ENCODE measurements at places on chromosomes 12 and 14. TPM values are rescaled to one million over a fixed set of nuclear protein-coding genes. Genes with fewer than 3 reads are reported as not detected.

GRCh38 chr14:103023881-103024473 is 33.4 kb downstream of the CDC42BPB start:
- DNase-seq: no peak

GRCh38 chr12:112347581-112347982 is 34.6 kb downstream of the HECTD4 start:
- no peak for DNase-seq

DNA sequence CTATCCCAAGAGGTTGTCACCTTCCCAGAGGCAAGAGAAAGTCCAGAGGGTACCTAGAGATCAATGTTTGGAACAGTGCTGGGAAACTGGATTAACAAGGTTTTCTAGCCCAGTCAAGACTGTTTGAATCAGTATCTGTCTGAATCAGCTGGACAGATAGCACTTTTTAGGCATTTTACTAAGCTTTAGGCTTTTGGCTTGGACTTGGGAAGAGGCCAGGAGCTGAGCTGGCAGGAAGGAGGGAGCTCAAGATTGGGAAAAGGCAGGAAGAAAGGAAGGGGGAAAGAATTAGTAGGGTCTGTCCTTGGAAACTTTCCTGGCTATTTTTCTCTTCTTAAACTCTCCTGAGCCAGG is 8.3 kb downstream of the IKZF4 start:
- no peak for DNase-seq

DNA sequence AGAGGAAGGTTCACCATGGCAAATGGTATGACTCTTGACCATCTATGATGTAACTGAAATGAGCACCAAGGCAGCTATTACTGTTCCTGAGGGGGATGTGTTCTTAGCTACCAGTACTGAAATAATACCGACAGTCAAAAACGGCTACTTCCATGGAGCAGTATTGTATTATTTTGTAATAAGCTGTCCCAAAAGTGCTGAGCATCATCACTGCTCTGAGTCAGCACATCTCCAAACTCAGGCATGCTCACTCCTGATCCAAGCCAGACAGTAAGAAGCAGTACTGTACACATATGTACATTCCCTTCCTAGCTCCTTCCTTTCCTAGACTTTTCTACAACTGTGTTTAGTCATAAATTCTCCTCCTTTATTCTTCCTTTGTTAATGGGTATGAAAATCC is 8.6 kb downstream of the VTI1B start:
- no peak for DNase-seq

DNA sequence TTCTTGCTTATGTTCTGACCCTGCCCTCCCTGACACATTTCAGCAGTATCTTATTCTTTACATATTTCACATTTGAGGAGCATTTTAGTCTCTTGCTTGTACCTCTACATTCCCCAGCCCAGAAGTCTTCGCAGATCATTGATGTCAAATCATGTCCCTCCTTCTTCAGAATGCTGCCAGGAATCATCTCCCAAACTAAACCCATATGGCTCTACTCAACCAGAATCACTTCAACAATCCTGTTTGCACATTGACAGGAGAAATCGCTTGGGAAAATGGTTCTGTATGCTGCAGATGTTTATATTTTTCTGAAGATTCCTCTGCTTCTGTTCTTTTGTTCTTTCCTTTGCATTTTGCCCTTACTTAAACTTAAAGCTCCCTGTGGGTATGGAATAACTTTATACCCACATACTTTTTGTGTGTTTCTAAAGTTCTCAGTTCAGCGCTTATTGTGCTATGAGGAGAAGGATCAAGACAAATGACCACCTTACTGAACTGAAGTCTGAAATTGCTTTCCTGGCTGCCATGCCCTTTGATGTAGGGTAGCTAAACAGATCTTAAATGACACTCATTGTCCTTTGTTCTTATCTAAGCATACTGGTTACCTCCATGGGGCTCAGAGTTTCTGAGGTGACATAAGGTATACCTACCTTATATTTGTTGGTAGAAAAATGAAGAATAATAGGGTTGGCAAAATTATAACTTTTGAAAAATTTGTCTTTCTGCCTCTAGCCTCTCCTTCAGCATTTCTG is 134.6 kb downstream of the SLC25A21 start:
- no peak for DNase-seq

GRCh38 chr14:62453226-62453625 is 592.0 kb downstream of the KCNH5 start:
- DNase-seq: no peak

DNA sequence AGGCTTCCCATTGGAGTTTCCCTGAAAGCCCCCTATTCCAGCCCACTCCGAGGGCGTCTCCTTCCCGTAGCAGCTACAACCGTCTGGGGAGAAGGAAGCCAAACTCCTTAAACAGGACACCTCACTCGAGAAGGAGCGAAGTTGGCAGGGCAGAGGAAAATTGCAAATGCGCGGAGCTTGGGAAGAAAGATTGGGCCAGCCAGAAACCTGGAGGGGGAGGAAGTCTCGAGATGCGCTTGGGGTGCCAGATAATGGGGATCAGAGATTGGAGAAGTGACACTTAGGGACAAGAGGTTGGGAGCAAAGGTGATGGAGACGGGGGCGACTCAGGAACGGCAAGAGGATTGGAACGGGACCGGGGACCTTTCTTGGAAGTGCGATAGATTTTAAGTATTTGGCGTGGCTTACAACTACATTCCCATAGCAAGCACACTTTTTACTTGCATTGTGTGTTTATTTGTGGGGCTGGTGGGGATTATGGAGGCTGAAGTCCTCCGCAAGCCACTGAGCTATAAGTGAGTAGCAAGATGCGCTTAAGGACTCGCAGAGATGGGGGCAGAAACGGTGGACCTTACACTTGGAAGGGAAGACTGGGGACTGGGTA is 926 bp downstream of the HRK start:
- no peak for DNase-seq

DNA sequence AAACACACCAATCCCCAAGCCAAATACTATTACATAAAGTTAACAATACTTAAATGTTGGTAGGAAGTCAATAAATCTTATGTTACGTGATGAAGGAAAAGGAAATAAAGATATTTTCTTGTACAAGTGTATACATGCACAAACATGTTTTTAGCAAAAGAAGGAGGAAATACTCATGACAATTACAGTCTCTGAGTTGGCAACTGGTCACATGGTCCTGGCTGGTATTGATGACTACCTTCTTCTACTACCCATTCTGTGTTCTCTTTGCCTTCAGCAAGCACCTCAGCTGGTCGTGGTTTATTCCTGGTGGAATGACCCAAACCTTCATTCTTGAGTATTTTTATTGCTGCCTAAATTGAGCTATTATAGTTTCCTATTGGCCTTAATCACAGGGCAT is 84.8 kb downstream of the PLBD1 start:
- DNase-seq: no peak

DNA sequence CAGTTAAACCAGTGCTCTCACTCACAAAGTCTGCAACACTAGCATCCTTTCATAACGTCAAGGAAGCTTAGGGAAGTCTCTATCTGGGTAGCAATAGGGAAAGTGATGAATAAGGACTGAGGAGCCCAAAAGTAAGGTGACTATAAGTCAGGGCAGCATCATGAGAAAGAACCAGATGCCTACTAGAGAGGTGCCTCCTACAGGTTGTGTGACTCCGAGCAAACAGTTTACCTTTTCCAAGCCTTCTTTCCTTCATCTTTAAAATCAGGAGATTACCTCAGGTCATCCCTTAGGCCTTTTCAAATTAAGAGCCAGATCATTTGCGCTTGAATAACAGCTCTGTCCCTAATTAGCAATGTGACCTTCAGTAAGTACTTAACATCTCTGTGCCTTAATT is 40.2 kb downstream of the RTN1 start:
- DNase-seq: no peak

GRCh38 chr14:98474900-98475299 is 797.1 kb downstream of the BCL11B start:
- no peak for DNase-seq

DNA sequence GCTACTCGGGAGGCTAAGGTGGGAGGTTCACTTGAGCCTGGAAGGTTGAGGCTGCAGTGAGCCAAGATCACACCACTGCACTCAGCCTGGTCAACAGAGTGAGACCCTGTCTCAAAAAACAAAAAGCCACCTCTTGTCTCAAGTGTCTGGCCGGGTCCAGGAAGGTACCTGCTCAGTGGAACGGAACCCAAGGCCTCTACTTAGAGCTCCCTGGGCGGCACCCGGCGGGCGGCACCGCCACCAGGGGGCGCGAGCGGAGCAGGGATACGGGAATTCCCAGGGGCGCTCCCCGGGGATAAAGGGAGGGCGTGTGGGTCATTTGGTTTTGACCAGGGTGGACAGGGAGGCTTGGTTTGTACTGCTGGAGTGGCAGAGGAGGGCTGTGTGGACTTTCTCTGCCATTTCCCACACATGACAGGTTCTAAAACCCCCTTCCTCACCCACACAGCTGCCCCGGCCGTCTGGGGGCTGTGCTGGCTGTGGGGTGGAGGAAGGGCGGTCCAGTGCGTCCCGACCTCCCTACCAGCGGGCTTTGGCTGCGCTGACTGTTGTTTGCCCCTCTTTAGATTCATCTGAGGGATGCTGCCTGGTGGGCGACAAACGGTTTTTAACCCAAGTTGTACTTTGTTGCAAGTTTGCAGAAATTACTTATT is 91.4 kb downstream of the SETD3 start:
- peak; percentile 21 for DNase-seq

GRCh38 chr14:104107611-104108569 is 22.4 kb downstream of the ASPG start:
- DNase-seq: no peak

DNA sequence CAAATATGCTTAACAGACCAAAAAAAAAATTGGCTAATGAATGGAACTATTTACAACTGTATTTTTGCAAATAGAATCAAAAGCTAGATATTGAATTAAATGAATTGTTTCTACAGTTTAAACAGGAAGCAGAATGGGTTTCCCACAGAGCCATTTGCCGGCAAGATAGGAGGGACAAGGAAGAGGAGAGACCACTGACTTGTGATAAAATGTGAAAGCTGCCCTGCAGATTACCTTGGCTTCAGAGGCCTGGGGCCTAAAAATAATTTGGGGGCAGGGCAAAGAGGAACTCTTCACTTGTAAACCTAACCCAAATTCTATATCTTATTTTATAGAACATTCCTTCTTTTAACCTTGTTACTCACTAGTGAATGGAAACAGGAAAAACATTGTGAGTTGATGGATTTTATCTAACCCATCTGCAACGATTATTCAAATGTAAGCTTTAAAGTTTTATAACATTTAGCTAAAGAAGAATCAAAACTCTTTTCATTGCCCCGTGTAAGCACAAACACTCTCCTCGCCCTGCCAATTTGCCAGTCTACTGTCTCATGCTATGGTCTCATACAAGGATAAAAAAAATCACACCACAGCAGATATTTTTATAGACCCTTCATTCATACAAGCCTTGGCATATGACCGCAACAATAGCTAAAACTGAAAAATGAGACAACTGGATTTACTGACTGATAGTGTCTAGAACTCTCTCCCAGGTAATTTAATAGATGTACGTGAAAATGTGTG is 49.5 kb upstream of the MDM1 start:
- DNase-seq: no peak

DNA sequence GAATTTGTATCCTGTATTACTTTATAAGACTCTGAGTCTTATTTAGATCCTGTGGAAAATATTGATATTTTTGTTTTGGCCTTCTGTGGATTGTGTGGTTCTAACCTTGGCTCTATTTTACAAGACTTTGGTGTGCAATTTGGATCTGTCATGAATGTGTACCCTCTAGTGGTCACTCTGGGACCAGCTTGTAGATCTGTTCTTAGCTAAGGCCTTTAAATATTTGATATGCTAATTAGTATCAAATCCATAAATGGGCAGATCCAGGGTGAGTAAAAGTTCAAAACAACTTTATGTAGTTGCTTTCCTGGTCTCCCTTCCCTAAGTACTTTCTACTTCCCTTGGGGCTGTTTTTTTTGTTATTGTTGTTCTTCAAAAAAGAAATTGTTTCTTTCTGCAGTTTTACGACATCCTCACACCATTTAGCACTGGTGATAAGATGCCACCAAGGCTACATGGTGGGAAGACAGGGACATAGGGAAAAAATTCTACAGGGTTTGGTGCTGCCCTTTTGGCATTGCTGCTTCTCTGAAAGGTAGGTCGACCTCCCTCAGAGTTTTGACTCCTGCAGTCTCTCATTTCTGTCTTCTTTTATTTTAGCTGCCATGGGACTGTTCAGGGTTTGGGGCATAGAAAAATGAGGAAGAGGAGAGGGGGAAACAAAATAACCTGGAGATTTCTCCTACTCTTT is 238.5 kb downstream of the GPHN start:
- no peak for DNase-seq

DNA sequence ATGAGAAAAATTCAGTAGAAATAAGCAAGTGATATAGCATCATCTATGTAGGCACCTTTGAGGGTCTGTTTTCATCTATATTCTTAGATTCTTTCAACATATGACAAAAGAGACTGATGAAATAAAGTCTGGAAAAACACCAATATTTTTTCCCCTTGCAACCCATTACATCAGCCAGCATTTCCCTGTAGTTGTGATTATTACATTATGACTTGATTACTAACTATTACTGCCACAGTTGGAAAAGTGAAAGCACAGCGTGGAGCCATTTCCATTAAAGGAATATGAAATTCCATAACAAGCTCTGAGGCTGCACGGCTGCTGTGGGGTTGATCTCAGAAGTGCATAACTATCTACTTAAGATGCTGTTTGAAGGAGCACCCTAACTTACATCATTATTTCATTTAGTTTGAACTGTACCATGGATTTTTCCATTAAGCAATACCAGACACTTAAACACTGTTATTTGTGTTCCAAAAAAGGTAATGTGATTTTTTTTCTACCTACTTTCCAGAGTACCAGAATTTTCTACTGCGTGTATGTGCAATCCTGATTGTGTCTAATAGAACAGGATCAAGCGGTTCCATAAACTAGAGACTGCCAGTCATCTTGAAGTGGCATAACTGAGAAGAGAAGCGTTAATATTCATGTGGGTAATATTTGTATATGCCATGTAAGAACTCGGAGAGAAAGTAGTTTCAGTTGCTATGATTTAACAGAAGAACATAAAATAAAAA is 405.5 kb downstream of the MDGA2 start:
- no peak for DNase-seq

GRCh38 chr12:116015525-116015924 is 262.0 kb downstream of the MED13L start:
- DNase-seq: no peak

DNA sequence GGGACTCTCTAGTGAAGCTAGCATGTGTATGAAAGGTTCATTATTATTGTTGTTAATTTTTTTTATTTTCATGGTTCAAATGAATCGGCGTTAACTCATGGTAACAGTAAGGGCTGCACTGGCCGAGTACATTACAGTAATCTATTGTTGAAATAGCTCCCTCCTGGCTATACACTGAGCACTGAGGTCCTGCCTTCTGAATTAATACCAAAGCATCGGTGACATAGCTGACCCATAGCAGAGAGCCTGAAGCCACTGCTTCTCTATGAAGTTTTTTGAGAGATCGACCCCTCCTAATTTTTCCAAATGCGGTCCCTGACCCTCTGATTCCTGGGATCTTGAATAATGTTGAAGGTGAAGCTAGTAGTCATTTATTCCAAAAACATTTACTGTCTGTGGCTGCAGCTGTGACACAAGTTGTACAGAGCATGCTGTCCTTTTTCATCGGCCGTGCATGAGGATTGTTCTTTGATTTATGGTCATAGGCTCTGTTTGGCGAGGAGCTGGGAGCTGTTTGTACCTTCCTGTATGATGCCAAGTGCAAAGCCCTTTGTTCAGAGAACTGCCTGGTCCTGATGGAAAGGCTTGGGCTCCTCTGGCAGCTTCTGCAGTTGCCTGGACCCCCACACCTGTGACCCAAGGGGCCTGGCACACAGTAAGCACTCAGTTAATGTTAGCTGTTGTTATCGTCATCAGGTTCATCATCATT is 486.5 kb downstream of the EGLN3 start:
- DNase-seq: peak; percentile 25

INHBC gene
- 0.57 TPM for total RNA-seq

KCNH3 gene
- 2.2 TPM for total RNA-seq

ITPR2 gene
- total RNA-seq: 30.0 TPM

RNASE1 gene
- total RNA-seq: 3,158 TPM
